Aorta (tissue), 5 donors: ENCODE measurements at places on chromosomes 2 and 18. TPM values are rescaled to one million over a fixed set of nuclear protein-coding genes. Genes with fewer than 3 reads are reported as not detected.

Gene MC2R
- polyA plus RNA-seq = not detected

Gene CNTNAP5
- not detected for polyA plus RNA-seq

Gene RGPD3
- not detected for polyA plus RNA-seq

Gene ZNF396
- polyA plus RNA-seq = 4.2 TPM

DNA sequence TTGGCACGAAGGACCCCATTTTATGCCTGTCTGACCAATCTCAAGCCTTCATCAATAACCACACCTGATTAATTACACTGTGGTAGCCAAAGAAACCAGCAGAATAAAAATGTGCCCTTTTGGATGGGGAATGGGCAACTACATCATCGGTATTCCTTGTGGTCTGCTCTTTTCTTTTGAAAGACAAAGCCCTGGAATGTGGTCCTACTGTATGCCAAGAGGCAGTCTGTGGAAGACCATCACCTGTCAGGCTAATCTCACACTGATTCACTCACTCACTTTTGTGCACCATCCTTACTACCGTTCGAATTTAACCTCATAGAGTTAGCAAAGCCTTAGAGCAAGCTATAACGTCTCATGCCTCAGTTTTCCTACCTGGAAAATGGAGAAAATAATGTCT, 275.2 kb upstream of the LRRTM1 start:
- H3K27me3 ChIP-seq = no peaks in the 10 kb centered on the region
- no peak for DNase-seq
- H3K4me1 ChIP-seq = no peaks in the 10 kb centered on the region
- no peak overlapping the region for H3K27ac ChIP-seq
- no peaks in the 10 kb centered on the region for H3K36me3 ChIP-seq

DNA sequence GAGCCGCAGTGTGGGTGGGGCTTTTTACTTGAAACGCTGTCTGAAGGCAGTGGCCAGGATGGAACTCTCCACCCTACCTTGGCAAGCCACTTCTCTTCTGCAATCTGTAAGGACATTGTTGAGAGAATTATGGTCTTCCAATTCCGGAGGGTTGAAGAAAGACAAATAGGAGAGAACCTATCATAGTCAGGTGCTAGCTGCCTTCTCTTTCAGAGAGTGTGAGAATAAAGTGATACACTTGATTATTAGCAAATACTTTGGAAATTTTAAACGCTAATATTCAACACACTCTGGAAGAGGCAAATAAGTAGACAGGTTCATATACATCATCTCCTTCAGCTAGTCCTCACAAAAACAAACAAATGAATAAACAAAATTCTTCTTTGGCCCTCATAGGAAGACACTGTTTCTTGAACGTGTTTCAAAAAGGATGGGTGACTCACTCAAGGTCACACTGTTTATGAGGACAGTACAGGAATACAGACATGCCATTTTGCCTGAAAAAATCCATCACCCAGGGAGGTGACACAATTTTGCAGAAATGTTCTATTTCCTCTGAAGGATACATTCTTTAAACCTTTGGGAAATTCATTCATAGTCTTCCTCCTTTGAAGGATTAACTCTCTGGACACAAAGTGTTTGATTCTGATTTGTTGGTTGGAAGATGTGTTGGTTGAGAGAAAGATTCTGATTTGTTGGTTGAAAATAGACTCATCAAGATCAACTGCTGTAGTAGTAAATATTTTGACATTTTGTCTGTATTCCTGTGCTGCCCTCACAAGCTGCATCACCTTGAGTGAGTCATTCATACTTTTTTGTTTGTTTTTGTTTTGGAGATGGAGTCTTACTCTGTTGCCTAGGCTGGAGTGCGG, 2.2 kb upstream of the IL1RN start:
- DNase-seq = no peak
- H3K27me3 ChIP-seq = no peaks in the 10 kb centered on the region
- H3K4me1 ChIP-seq = no peaks in the 10 kb centered on the region
- no peak overlapping the region for H3K4me3 ChIP-seq
- no peak overlapping the region for H3K27ac ChIP-seq
- no peaks in the 10 kb centered on the region for H3K36me3 ChIP-seq

GRCh38 chr2:140349695-140350094, 1569.5 kb upstream of the NXPH2 start:
- no peak overlapping the region for H3K27ac ChIP-seq
- H3K4me1 ChIP-seq = no peaks in the 10 kb centered on the region
- H3K27me3 ChIP-seq = no peaks in the 10 kb centered on the region

- DNase-seq = no peak
- peaks cover 5% of the 10 kb centered on the region for H3K36me3 ChIP-seq
- H3K27me3 ChIP-seq = no peaks in the 10 kb centered on the region
- H3K4me1 ChIP-seq = no peaks in the 10 kb centered on the region
- H3K4me3 ChIP-seq = no peak overlapping the region
- no peak overlapping the region for H3K27ac ChIP-seq
These were observed 92.5 kb downstream of the C2orf74 start for GRCh38 chr2:61254536-61254935.

GRCh38 chr18:78069784-78070664, 820.4 kb downstream of the GALR1 start:
- no peaks in the 10 kb centered on the region for H3K36me3 ChIP-seq
- no peak for DNase-seq
- no peaks in the 10 kb centered on the region for H3K4me1 ChIP-seq
- no peak overlapping the region for H3K27ac ChIP-seq
- H3K4me3 ChIP-seq = no peak overlapping the region

GRCh38 chr18:49169037-49169521, 218.3 kb upstream of the SMAD7 start:
- DNase-seq = no peak
- H3K27me3 ChIP-seq = no peaks in the 10 kb centered on the region
- H3K4me1 ChIP-seq = no peaks in the 10 kb centered on the region

GRCh38 chr2:160427629-160428404, 65.8 kb downstream of the RBMS1 start:
- peak overlapping the region; percentile 96 for H3K27ac ChIP-seq
- peaks cover 5% of the 10 kb centered on the region for H3K4me1 ChIP-seq
- H3K36me3 ChIP-seq = no peaks in the 10 kb centered on the region
- no peak for DNase-seq

GRCh38 chr2:24855022-24855622, 61.9 kb downstream of the CENPO start:
- no peaks in the 10 kb centered on the region for H3K36me3 ChIP-seq
- no peaks in the 10 kb centered on the region for H3K27me3 ChIP-seq
- peak overlapping the region; percentile 1 for H3K27ac ChIP-seq
- DNase-seq = no peak
- H3K4me1 ChIP-seq = no peaks in the 10 kb centered on the region
- H3K4me3 ChIP-seq = no peak overlapping the region

DNA sequence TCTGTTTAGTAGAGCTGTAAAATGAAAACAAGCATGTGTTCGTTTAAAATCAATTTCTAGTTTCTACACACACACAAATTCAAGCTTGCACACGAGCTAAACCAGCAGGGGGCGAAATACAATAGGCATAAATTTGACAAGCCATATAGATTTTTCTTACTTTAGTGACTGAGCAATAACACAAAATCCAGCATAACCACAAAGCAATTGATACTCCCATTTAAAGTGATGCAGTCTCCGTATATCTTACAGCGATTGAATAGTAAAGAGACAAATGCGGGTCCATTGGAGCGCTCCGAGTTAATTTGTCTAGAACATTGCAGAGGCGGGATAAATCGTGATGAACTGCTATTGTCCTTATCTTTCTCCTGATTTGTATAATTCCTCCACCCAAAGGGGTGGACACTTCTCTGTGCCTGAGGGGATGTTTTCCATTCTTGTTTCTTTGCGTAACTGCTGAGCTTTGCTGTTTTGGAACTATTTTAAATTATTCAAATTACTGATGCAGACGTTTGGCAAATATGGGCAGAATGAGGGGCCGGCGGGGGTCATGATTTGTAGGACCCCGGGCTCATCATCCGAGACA, 1.2 kb upstream of the AFTPH start:
- H3K4me1 ChIP-seq = no peaks in the 10 kb centered on the region
- H3K27ac ChIP-seq = no peak overlapping the region
- peak; percentile 65 for DNase-seq
- H3K27me3 ChIP-seq = no peaks in the 10 kb centered on the region

DNA sequence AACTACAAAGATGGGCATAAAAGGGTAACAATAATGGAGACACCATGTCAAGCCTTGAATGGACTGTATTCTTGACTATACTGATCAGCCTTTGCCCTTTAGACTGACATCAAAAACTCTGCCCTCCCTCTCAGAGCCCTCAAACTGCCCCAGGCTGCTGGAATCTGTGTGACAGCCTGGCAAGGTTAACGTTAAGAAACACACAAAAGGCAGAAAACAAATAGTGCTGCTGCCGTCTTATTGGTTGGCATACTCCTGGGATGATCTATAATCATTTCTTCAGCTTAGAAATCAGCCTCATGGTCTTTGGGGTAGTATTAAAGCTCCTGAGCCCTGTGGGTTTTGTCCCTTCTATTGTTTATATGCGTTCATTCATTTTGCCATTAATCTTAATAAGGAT, 338.0 kb downstream of the DCC start:
- no peak overlapping the region for H3K4me3 ChIP-seq
- no peaks in the 10 kb centered on the region for H3K4me1 ChIP-seq
- no peaks in the 10 kb centered on the region for H3K36me3 ChIP-seq
- peaks cover 1% of the 10 kb centered on the region for H3K27me3 ChIP-seq
- no peak for DNase-seq
- H3K27ac ChIP-seq = no peak overlapping the region

GRCh38 chr18:26812462-26812861, 53.0 kb downstream of the AQP4 start:
- no peak for DNase-seq
- no peaks in the 10 kb centered on the region for H3K4me1 ChIP-seq
- no peaks in the 10 kb centered on the region for H3K27me3 ChIP-seq
- no peak overlapping the region for H3K27ac ChIP-seq
- no peaks in the 10 kb centered on the region for H3K36me3 ChIP-seq
- H3K4me3 ChIP-seq = no peak overlapping the region

- H3K27ac ChIP-seq = no peak overlapping the region
- no peak overlapping the region for H3K4me3 ChIP-seq
- H3K4me1 ChIP-seq = peaks cover 2% of the 10 kb centered on the region
- peaks cover 1% of the 10 kb centered on the region for H3K36me3 ChIP-seq
These were observed 70.4 kb downstream of the CWC22 start for GRCh38 chr2:179936654-179937053.

- H3K36me3 ChIP-seq = peaks cover 3% of the 10 kb centered on the region
- H3K27ac ChIP-seq = no peak overlapping the region
- DNase-seq = no peak
- no peaks in the 10 kb centered on the region for H3K4me1 ChIP-seq
- H3K4me3 ChIP-seq = no peak overlapping the region
These were observed 76.9 kb downstream of the TTC21B start for GRCh38 chr2:165876712-165877111.

- no peaks in the 10 kb centered on the region for H3K4me1 ChIP-seq
- no peak overlapping the region for H3K27ac ChIP-seq
- no peaks in the 10 kb centered on the region for H3K27me3 ChIP-seq
- DNase-seq = no peak
- H3K36me3 ChIP-seq = no peaks in the 10 kb centered on the region
These were observed 33.7 kb upstream of the FAM98A start for GRCh38 chr2:33632831-33633230.

DNA sequence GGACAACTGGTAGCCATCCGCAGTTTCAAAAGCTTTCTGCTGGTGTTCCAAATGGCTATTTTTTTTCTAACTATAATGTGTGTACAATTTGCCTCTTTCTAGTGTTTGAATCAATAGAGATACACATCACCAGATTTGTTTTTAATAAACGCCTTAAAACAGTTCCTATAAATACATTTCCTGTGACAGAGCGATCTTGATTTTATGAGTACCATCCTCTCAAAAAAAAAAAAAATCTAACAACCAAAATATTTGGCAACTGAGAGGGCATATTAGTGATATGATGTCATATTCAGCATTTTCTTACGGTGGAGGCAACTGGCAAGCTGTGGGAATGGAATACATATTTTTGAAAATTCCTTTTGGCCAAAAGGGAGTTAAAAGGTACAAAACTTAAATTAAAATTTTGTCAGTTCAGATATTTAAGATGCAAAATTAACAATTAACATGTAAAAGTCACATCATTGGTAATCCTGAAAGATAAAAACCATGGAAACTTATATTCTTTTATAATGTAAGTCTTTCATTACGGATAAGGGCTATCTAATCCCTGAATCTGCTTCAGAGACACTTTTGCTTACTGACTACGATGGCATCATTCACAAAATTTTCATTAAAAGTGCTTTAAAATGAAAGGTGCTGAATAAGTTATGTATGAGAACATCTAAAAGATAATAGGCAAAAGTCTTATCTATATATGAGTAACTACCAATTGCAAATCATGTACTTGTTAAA, 268.4 kb downstream of the TCF4 start:
- H3K36me3 ChIP-seq = no peaks in the 10 kb centered on the region
- peak overlapping the region; percentile 67 for H3K4me3 ChIP-seq
- no peak for DNase-seq
- H3K27me3 ChIP-seq = no peaks in the 10 kb centered on the region
- H3K4me1 ChIP-seq = peaks cover 3% of the 10 kb centered on the region

GRCh38 chr2:58794916-58795315, 553.8 kb upstream of the FANCL start:
- no peak overlapping the region for H3K4me3 ChIP-seq
- H3K36me3 ChIP-seq = no peaks in the 10 kb centered on the region
- no peaks in the 10 kb centered on the region for H3K27me3 ChIP-seq
- H3K27ac ChIP-seq = no peak overlapping the region

DNA sequence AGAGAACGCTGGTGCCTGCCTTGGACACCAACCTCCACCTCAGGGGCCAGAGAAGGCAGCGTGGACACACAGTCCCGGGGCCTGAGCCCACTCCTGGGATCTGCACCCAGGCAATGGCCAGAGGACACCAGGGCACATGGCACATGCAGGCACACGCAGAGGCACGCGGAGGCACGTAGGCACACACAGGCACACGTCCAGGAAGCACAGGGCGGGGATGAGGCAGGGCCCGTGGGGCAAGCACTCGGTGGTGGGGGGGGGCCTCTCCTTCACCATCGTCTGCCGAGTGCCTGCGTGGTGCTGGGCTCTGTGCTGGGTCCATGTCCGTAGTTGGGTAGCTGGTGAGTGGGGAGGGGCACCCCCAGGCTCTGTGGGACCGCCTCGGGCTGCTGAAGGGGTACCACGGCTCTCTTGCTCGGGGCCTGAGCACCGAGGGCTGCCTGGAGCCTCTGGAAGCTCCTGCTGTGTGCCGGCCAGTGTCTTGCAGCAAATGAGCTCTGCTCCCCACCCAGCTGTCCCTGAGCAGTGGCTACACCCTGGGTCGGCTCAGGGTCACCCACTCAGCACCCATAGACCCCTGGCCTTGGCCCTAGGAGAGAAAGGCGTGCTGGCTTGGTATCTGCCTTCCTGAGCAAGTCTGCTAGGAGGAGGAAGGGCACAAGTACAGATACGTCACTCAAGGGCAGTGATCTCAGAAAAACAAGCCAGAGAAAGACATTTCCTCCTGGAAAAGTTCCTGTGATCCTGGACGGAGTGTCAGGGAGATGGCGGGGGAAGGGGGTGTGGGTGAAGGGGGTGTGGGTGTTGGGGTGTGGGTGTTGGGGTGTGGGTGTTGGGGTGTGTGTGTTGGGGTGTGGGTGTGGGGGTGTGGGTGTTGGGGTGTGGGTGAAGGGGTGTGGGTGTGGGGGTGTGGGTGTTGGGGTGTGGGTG, 26.4 kb downstream of the RTP5 start:
- DNase-seq = peak; percentile 75
- H3K27ac ChIP-seq = no peak overlapping the region
- H3K4me3 ChIP-seq = no peak overlapping the region

- H3K36me3 ChIP-seq = no peaks in the 10 kb centered on the region
- H3K4me1 ChIP-seq = no peaks in the 10 kb centered on the region
- DNase-seq = peak; percentile 88
- H3K27ac ChIP-seq = no peak overlapping the region
- no peaks in the 10 kb centered on the region for H3K27me3 ChIP-seq
These were observed 47.7 kb upstream of the POMC start for GRCh38 chr2:25215948-25216679.
